ENCODE measurements at places on chromosomes 4 and X. TPM values are rescaled to one million over a fixed set of nuclear protein-coding genes. Genes with fewer than 3 reads are reported as not detected.

DNA sequence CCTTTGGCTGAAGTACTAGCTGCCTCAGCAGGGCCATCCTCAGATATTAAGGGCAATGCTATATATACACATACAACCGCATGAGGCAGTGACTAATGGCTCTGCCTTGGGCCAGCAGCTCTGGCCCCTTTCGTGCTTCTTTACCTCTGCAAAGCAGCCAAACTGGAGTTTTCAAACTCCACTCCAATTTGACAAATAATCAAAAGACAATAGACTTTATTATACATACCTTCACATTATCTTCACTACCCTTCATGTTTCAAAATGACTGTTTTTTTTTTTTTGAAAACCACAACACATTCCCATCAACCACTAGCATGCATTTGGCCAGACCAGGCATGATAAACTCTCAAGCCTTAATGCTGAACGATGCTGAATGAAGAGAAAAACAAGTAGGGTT, 187.7 kb downstream of the ENOX2 start:
- H3K4me1 ChIP-seq = no peaks in the 10 kb centered on the region
- H3K36me3 ChIP-seq = no peaks in the 10 kb centered on the region
- no peak for DNase-seq
- H3K27ac ChIP-seq = no peak overlapping the region
- H3K4me3 ChIP-seq = no peak overlapping the region

GRCh38 chrX:17292111-17292527, 82.9 kb upstream of the NHS start:
- H3K4me1 ChIP-seq = no peaks in the 10 kb centered on the region
- no peak overlapping the region for H3K27ac ChIP-seq
- DNase-seq = no peak
- H3K4me3 ChIP-seq = no peak overlapping the region

DNA sequence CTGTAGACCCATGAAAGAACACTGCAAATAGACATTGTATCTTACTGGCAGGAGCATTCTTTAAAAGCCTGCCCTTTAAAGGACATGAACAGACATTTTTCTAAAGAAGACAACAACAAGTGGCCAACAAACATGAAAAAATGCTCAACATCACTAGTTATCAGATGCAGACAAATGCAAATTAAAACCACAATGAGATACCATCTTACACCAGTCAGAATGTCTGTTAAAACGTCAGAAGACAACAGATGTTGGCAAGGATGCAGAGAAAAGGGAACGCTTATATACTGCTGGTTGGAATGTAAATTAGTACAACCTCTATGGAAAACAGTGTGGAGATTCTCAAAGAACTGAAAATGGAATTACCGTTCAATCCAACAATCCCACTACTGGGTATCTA, 77.2 kb downstream of the ATP10D start:
- no peak for DNase-seq
- no peaks in the 10 kb centered on the region for H3K27me3 ChIP-seq
- H3K27ac ChIP-seq = no peak overlapping the region
- no peak overlapping the region for H3K4me3 ChIP-seq

DNA sequence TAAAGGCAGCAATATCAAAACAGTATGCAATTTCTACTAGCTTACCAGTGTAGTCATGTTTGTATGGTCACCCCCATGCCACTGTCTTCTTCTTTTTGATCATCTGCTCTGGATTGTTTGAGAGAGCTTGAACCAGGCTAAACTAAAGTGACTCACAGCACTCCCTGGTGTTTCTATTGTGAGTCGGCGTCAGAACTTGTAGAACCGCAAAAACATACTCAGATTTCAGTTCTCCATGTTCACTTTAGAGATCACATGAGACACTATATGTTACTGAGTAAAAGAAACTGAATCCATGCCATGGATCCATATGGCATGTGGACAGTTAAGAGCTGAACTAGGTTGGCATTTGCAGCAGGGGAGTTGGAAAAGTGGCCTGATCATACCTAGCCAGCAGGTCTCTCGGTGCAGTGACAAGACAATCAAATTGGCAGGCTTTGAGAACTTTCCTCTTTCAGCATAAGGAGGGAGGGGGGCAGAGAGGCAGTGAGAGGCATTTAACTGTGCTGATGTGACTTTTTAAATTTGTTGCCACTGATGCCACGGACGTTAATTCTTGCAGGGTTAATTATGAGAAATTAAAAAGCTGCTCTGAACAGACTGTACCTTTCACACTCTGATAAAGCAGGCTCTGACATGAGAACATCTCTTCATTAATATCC, 88.4 kb downstream of the AFF2 start:
- no peak overlapping the region for H3K27ac ChIP-seq
- H3K27me3 ChIP-seq = no peaks in the 10 kb centered on the region
- H3K4me3 ChIP-seq = no peak overlapping the region
- H3K4me1 ChIP-seq = no peaks in the 10 kb centered on the region
- no peaks in the 10 kb centered on the region for H3K36me3 ChIP-seq
- no peak for DNase-seq

- peaks cover 6% of the 10 kb centered on the region for H3K27me3 ChIP-seq
- H3K4me3 ChIP-seq = no peak overlapping the region
- DNase-seq = no peak
- H3K4me1 ChIP-seq = peaks cover 4% of the 10 kb centered on the region
Observed at GRCh38 chr4:118883861-118884260, 4.8 kb upstream of the SYNPO2 start.

- H3K4me1 ChIP-seq = no peaks in the 10 kb centered on the region
- H3K27me3 ChIP-seq = no peaks in the 10 kb centered on the region
- no peak overlapping the region for H3K27ac ChIP-seq
- no peaks in the 10 kb centered on the region for H3K36me3 ChIP-seq
Observed at GRCh38 chr4:185904381-185904780, 92.4 kb upstream of the SORBS2 start.

PAGE4 gene
- not detected for total RNA-seq

TRAPPC2 gene
- total RNA-seq = 18.7 TPM

DDIT4L gene
- not detected for total RNA-seq

PRDM8 gene
- total RNA-seq = 10.9 TPM

SHISA3 gene
- not detected for total RNA-seq

DDX3X gene
- 357 TPM for total RNA-seq

Data from CD8-positive, alpha-beta memory T cell (primary cell).